Inflammatory macrophage (primary cell): ENCODE measurements at places on chromosomes 3 and 15.
A peak's percentile ranks its signal among the peaks of the same experiment; 100 is the strongest.

DNA sequence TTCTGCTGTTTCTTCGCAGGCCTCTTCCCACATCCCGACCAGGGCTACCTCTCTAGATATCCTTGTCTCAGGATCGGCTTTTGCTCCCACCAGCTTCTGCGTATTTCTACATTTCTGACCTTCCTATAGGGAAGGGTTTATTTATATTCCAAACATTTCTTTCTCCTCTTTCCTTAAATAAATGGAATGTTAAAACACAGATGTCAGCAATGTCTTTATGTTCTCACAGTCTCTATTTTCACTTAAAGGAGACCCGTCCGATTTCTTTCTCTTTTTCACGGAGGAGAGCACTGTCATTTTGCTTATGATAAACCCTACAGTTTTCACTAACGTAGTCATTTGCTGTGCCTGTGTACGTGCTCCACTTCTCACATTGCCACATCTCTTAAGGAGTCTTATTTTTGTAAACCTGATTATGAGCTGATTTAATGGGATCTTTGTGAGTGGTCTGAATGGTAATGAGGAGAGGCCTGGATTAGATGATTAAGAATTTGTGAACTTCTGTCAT is 630 bp downstream of the KIF15 start:
- peak; percentile 5 for DNase-seq

DNA sequence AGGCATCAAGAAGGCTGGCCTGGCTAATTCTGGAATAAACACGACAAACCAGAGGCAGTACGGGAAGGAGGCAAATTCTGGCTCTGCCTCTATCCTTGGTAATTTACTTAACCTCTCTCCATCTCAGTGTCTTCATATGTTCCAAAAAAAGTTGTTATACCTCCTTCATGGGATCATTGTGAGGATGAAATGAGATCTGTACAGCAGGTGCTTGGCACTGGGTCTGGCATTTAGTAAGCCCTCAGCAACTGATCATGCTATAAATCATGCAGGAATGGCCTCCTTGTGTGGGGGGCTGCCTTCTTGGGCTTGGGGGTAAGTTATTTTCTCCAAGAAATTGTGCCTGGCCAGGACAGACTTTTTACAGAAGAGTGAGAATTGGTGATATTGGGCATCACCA is 38.3 kb upstream of the TRA2B start:
- DNase-seq, result no peak

DNA sequence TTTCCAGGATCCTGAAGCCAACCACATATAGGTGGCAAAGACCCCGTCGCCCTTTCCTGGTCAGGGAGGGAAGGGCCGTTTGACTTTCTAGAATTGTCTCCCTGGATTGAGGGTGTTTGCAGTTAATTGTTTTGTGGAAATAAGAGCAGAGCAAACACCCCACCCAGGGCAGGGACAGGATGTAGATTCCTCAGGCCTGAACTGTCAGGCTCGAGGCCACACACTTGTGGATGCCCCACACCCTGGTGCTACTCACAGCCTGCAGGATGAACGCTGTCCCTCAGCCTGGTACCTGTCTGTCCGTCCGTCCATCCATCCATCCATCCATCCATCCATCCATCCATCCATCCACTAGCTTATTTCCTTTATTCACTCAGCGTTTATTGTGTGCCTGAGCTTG is 29.9 kb upstream of the FLNB start:
- DNase-seq, result no peak

GRCh38 chr3:112445839-112446238 is 53.4 kb downstream of the BTLA start:
- DNase-seq, result no peak

GRCh38 chr3:13045241-13045903 is 27.9 kb downstream of the IQSEC1 start:
- no peak for DNase-seq

GRCh38 chr15:73869216-73869995 is 4.0 kb upstream of the TBC1D21 start:
- no peak for DNase-seq

- DNase-seq, result no peak
Observed at GRCh38 chr15:41832875-41833274, 5.0 kb downstream of the JMJD7 start.
